A172 (cell line): ENCODE measurements at places on chromosomes 1 and 21. TPM values are rescaled to one million over a fixed set of nuclear protein-coding genes. Genes with fewer than 3 reads are reported as not detected.

The NHLH2 gene
- 0.07 TPM in 1 of 2 replicates, not detected in the other for total RNA-seq

The VANGL1 gene
- total RNA-seq = 21.9 and 29.9 TPM in 2 replicates

The GOLT1A gene
- total RNA-seq = 0.19 TPM in 1 of 2 replicates, not detected in the other

The ABCA4 gene
- total RNA-seq = not detected in 2 replicates

The TMIGD3 gene
- not detected in 2 replicates for total RNA-seq

The SPATA46 gene
- not detected in 2 replicates for total RNA-seq

DNA sequence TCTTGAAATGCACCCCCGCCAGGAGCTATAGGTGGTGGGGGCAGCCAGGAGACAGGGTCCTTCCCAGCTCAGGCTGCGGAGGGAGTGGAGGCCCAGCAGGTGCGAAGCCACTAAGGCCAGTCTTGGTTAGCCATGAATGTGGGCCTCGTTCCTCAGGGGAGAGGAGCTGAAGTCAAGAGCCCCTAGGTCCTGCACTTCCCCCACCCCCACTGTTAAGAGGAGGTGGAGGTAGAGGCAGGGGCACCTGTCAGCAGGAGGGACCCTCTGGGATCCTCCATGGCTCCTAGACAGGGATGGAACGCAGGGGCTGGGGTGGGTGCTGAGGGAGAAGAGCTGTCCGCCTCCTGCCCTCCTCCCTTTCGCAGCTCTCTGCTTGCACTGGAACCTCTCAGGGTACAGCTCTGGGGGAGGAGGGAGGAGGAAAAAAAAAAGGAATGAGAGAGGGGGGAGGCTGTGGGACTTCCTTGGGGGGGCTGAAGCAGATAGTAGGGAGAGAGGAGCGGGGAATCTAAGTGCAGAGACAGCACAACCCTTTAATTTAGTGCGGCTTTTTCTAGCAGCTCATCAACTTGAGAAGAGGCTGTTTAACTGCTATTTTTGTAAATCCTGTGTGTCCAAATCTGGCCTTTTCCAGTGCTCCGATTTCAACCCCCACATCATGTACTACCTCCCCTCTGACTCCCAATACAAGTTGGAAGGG lies 37.0 kb downstream of the MATN1 start:
- no peak for DNase-seq

- no peak for DNase-seq
Observed at GRCh38 chr21:45433911-45434644, 29.1 kb downstream of the COL18A1 start.

- no peak for DNase-seq
Observed at GRCh38 chr1:13783551-13783950, 83.6 kb downstream of the PRDM2 start.

- no peak for DNase-seq
Observed at GRCh38 chr1:21121764-21122471, 54.8 kb downstream of the EIF4G3 start.

- no peak for DNase-seq
Observed at GRCh38 chr21:19029816-19030215, 626.2 kb upstream of the TMPRSS15 start.

DNA sequence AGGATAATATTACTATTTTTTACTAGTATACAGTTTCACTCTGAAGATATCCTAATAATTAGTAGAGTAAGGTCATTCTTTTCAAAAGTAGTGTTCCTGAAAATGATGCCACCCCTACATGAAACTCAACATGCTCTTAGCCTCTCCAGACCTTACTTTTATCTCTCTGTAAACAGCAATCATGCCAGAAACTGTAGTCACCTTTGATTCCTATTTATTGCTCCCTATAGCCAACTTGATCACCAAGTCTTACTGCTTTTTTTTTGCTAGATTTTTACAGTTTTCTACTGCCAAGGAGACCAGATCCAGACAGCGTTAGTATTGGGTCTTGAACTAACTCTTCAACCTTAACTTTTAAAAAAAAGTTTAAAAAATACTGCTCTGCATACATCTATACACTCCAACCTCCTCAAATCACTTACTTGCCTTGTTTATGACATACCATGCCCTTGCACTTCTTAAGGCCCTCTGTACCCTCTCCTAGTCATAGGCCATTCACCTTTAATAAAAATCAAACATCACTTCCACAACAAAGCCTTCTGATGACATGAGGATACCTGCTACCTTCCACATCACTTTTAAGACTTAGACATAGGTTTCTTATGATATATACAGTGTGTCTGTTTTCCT lies 36.1 kb downstream of the ZNHIT6 start:
- DNase-seq = no peak

GRCh38 chr1:4161366-4162006 lies 261.4 kb upstream of the C1orf174 start:
- no peak for DNase-seq

DNA sequence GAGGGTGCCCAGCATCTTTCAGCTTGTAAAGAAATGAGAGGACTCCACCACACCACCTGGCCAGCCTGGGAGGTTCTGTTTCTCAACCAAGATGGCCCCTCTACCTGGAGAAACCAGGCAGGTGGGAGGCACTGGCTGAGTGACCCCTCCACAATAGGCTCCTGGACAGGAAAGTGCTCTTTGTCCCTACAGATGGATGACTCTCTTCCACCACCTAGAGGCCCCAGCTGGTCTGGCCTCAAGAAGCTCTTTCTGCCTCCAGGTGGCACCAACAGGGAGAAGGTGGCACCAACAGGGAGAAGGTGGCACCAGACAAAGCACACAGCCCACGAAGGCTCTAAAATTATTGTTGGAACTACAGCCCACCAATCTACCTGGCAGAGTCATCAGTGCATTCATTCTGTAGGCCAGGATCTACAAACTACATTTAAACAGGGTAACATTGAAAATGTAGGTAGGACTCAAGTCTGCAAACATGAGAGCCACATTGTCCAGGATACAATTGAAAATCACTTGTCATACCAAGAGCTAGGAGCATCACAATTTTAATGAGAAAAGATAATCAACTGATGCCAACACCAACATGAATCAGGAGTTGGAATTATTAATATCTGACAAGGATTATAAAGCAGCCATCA lies 14.4 kb downstream of the TMPRSS3 start:
- DNase-seq = peak; percentile 58

DNA sequence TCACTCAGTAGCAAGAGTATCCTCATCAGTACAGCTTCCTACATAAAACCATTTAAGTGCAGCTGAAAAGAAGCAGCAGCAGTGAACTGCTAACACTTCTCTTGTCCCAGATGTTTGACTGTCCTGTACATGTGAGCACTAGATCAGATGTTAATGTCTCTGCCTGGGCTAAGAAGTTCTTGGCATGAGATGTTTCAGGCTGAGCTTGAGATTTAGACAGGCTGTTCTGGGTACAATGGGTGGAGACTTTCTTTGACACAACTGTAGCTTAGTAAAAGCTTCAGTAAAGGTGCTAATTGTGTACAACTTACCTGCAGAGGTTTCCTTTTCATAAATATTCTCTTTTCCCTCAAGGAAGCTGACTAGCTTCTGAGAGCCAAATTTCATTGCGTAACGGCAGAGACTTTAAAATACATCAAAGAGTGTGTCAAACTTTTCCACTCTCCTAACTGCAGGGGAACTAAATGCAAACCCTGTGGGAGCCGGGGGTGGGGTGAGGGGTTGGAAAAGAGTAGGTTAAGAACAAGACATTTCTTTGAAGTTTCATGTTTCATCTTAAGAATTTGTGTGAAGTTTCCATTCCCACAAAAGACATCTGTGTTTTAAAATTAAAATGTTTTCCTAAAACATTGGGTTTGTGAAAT lies 82.1 kb upstream of the CCDC190 start:
- no peak for DNase-seq

DNA sequence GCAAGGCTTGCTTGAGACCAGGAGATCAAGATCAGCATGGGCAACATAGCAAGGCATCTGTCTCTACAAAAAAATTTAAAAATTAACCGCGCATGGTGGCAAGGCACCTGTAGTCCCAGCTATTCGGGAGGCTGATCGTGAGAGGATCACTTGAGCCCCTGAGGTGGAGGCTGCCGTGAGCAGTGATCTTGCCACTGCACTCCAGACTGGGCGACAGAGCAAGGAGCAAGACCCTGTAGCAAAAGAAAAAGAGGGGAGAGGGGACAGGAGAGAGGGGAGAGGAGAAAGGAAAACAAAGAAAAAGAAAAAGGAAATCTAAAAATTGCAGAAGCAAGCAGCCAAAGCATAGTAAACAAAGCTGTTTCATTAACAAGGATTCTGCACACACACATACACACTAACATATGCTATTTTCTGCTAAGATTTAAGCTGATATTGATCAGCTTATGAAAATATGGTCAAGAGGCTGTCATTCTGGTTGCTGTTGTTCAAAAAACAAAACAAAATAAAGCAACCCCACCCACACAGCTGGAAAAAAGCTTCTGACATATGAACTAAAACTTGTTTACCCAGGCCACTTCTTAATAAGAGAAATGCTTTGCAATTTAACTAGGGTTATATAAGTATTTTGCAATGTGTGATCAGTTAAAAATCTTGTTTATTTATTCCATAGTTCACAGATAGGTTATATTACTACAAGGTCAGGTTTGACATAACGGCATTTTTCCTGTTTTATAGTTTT lies 1.8 kb downstream of the ARNT start:
- DNase-seq = no peak

- DNase-seq = no peak
Observed at GRCh38 chr1:113875714-113876113, 4.2 kb upstream of the PTPN22 start.

- no peak for DNase-seq
Observed at GRCh38 chr1:102071451-102071850, 74.7 kb upstream of the OLFM3 start.
